Stimulated activated CD8-positive, alpha-beta memory T cell treated with anti-CD3 and anti-CD28 coated beads, Interleukin-4, amount 100 ng/mL, for 1 hour (primary cell): ENCODE measurements at places on chromosomes 5 and 9.

- DNase-seq: no peak
Observed at GRCh38 chr5:82100303-82101077, 128.7 kb downstream of the ATG10 start.

GRCh38 chr5:74141053-74141452 is 499.5 kb downstream of the ENC1 start:
- DNase-seq: no peak

DNA sequence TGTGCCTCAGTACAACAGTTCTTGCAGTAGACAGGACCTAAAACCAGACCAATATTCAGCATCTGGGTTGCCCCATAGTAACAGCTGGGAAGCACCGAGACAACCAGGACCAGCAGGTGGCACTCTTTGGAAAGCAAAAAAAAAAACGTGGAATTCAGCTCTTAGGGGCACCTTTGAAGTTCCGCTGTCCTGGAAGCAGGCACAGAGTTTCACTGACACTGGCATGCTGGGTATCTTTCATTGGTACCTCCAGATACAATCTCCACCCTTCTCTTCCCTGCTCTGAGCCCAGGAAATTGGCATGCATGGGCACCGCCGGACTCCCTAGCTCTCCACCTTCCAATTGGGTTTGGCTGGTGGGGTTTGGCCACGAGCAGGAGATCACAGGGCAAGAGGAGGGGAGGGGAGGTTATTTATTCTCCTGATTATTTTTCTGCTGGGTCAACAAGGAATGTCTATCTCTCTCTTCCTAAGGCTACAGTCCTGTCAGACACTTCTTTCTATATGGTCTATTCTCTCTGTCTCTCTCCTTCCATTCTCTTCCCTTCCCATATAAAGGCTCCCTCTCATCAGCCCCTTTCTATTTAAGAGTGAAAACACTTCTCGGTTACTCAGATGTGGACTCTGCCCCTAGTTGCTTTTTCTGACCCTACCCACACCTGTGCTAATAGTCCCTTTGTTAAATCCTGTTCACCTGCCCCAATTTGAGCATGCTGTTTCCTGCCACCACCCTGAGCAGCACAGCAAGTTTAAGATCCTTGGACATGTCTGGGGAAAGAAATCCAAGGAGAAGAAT is 1.9 kb upstream of the IDNK start:
- DNase-seq: no peak

- DNase-seq: no peak
Observed at GRCh38 chr9:81573415-81574321, 115.7 kb downstream of the TLE1 start.

DNA sequence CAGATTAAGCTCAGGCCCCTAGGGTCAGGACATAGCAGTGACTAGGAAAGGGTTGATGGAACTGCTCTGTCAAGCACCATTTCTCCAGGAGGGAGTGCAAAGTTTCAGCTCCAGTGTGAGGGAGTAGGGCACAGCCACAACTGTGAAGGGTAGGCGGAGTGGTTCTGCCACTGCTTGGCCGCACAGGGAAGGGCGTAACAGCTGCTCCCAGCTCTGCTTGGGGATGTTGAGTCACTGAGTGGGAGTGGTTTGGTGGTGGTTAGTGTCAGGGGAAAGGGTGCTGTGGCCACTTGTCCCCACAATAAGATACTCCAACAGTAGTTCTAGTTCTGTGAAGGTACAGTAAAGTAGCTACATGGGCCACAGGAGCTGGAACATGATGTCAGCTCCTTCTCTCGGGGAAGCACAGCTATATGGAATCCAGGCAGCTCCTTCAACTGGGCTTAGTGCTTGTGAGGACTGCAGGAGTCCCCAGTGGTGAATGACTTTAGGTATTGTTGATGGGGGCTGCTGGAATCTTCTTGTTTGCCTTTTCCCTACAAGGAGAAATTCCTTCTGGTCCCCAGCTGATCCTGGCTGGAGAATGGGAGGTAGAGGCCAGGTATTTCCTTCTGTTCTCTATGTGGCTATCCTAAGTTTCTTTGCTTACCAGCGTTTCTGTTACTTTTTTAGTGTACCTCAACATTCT is 314.5 kb downstream of the SPATA31D1 start:
- DNase-seq: no peak

DNA sequence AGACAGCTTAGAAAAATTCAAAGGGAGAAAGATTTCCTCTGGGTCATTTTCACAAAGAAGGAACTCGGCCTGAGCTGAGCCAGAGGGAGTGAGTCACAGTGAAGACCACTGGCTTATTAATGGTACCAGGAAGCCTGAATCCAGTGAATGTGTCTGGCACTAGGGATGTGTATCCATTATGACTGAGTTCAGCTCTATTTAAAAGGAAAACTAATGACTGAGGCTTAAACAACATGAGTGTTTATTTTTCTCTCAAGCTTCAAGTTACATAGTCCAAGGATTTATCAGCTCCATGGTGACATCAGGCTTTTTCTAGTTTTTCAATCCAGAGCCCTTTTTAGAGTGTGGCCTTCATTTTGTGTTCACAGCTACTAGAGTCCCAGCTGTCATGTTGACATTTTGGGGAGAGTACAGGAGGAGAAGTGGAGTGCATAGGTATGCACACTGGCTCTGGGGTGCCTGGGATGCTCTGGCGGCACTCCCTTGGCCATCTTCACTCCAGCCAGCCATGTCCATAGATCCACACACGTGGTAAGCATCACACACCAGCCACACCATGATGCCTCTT is 159.5 kb upstream of the ERCC6L2 start:
- no peak for DNase-seq

DNA sequence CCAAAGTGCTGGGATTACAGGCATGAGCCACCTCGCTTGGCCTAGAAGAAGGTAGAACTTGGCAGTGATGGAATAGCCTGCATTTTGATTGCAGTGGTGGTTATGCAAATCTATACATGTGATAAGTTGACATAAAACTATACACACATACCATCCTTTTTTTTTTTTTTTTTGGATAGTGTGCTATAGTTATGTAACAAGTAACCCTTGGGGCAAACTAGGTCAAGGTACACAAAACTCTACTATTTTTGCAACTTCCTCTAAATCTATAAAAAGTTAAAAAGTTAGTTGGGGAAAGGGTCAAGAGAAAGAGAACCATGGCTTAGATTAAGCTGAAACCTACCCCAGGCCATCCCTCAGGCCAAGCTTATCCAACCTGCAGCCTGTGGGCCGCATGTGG is 11.1 kb downstream of the TRIM14 start:
- no peak for DNase-seq

DNA sequence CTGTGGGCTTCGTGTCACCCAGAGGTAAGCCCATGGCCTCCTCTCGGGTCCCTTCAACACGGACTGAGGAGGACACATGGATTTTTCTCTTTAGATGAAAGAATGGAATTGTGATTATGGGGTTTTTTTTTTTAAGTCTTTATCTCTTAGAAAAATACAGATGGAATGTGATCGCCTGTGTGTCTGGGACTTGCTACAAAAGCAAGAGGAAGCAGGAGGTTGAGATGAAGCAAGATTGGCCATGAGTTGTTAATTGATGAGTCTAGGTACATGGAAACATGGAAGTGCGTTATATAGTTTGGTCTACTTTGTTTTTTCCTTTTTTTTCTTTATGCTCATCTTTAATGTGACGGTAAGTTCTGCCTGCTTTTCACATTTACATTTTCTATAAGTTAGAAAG is 14.6 kb downstream of the USP20 start:
- no peak for DNase-seq

DNA sequence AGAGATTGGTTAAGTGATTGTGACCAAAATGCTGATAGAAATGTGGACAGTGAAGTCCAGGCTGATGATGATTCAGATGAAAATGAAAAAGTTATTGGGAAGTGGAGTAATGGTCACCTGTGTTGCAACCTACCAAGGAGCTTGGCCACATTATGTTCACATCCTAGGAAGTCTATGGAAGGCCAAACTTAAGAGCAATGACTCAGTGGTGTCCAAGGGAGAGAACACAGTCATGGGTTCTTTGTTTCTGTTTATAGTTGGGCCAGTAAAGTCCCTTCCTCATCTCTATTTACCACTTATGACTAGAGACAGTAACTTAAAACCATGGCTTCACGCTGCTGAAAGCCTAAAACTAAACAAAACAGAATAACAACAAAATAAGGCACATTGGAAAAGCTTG is 555.3 kb upstream of the DAB2 start:
- DNase-seq: no peak

DNA sequence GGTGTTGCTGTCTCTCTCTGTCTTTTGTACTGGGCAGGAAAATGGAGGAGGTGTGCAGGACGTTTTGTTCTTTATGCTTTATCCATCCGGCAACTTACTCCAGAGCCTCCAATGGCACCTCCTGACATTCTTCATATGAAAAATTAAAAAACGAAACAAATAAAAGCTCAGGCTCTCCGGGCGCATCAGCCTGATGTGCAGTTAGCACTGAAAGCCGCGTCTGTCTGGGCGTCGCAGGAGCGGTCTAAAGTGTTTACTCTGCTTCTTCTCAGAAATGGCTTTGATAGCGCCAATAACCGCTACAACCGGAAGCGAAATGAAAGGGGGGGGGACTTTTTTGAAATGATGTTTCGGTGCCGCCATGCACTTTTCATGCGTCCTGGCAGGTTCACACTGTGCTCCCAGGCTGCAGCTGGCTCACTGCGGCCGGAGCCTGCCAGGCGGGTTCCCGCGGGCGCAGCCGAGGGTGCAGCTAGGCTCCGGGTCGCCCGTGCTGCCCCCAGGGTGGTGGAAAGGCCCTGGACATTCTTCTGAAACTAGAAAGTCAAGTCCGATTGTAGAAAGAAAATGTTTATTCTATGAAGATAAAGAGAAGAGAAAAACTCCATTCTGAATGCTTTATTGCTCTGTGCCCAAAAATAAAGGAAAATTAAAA is 407.7 kb upstream of the IRX1 start:
- no peak for DNase-seq

DNA sequence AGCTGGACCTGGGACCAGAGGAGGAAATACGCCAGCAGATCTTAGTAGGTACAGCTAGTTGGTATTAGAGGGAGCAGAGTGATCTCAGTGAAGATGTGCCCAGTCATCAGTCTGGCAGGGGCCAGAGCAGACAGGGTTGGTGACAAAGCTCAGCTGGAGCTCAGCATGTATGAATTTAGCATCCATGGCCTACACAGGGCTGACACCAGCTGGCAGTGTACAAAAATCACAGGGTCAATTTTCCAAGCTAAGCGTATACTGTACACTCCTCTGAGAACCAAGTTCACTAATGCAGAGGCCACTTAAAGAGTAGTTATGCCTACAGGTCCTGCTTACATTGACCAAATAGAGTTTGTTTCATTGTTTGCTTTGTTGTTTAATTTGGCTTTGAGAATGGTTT is 146.6 kb downstream of the SLC24A2 start:
- DNase-seq: no peak

DNA sequence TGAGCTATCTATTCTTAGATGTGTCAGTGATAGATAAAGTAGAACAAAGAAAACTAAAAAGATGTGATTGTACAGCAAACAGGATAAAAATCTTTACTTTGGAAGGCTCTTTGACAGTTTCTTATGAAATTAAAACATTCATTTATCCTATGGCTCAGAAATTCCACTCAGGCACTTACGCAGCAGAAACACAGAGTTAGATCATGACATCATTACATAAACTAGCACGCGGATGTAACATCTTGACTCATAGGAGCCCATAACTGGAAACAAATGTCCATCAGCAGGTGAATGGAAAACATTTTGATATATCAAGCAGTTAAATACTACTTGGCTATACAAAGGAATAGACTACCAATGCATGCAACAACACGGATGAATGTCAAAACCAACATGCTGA is 45.3 kb downstream of the ICE1 start:
- DNase-seq: no peak

- DNase-seq: no peak
Observed at GRCh38 chr5:107466233-107466769, 204.4 kb downstream of the EFNA5 start.

DNA sequence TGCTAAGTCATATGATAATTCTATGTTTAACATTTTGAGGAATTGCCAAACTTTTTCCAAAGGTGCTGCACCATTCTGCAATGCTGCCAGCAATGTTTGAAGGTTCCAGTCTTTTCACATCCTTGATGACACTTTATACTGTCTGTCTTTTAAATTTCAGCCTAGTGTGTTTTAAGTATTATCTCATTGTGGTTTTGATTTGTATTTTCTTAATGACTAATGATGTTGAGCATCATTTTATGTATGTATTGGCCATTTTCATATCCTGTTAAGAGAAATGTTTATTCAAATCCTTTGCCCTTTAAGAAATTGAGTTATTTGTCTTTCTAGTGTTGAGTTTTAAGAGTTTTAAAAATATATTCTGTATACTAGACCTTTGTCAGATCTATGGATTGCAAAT is 5.0 kb upstream of the TEX48 start:
- DNase-seq: no peak

GRCh38 chr5:176652136-176652535 is 4.9 kb downstream of the TSPAN17 start:
- no peak for DNase-seq

DNA sequence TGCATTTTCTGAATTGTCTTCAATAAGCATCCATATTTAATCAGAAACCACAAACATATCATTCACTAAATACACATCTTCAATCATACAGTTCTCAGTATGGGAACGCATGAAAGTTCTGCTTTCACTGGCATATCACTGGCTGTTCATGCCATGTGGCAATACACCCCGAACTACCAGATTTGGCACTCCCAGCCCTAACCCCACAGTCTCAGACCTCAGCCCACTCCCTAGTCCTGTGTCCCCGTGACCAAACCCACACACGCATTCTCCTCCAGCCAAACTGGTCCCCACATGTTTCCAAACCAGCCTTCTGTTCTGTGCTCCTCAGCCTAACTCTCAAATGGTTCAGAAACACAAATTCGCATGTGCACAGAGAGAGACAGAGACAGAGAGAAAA is 20.6 kb downstream of the KCNMB1 start:
- DNase-seq: no peak

DNA sequence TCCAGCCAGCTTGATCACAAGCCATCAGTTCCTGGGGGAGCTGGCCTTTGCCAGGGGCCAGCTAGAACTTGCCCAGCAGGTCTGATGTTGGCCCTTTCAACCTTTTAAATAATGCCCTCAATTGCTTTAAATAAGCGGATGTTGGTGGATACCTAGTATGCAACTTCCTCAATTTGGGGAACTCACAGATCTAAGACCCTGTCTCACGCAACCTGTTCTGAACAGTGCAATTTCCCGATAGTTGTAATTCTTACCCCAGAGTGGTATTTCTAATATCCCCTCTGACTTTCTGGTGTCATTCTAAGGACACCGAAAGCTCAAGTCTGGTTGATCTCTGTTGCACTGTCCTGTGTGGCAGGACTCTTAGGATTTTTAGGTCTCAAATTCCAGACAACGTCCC is 23.1 kb downstream of the GALNT12 start:
- no peak for DNase-seq

GRCh38 chr9:125527471-125528002 is 179.5 kb downstream of the MAPKAP1 start:
- no peak for DNase-seq
